T1000 (cell line): ENCODE measurements at places on chromosomes 13 and 19.

- no peak for DNase-seq
Observed at GRCh38 chr13:75073786-75074185, 408.2 kb downstream of the TBC1D4 start.

DNA sequence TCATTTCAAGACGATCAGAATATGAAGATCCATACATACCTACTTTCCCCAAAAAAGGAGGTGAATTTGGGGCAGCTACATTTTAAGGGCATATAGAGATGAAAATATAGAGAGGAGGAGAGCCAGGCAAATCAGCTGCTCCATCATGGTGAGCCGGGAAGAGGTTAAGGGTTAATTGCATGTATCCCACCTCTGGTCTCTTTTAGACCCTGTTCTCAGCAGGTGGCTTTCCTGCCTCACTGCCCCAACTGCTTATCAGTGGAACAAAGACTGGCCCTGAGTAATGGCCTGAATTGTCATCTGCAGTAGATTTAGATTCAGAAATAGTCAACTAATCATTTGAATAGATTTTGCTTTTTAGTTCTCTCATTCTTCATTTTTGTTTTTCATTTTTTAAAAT is 206.6 kb downstream of the SPRY2 start:
- DNase-seq: no peak

DNA sequence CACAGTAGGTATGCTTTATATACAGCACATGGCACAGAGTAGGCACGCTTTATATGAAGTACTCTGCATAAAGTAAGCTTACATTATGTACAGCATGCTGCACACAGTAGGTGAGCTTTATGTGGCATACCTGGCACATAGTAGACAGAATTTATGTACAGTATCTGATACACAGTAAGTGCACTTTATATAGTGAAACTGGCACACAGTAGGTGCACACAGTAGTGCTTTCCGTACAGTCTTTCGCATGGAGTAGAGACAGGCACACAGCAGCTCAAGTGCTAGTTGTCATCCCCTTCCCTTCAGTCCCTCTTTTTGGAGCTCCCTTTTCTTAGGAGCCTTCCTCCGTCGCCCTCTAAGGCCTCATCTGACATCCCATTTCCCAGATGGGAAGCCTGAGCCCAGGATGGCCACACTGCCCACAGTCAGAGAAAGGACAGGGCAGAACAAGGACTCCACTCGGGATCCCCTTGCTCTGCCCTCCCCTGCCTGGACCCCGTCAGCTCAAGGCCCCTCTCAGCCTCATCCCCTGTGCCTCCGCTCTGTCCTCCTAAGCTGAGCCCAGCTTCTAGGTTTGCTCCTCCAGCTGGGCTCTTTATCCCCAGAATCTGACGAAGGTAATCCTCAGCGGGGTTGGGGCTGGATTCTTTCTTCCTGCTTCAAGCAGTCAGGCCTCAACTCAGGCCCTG is 852 bp upstream of the CYP4F12 start:
- DNase-seq: no peak

- DNase-seq: no peak
Observed at GRCh38 chr19:6738787-6739389, 592 bp upstream of the TRIP10 start.

- DNase-seq: no peak
Observed at GRCh38 chr19:5621945-5622464, 571 bp downstream of the SAFB2 start.

GRCh38 chr13:52868190-52868589 is 19.8 kb upstream of the PCDH8 start:
- DNase-seq: no peak

DNA sequence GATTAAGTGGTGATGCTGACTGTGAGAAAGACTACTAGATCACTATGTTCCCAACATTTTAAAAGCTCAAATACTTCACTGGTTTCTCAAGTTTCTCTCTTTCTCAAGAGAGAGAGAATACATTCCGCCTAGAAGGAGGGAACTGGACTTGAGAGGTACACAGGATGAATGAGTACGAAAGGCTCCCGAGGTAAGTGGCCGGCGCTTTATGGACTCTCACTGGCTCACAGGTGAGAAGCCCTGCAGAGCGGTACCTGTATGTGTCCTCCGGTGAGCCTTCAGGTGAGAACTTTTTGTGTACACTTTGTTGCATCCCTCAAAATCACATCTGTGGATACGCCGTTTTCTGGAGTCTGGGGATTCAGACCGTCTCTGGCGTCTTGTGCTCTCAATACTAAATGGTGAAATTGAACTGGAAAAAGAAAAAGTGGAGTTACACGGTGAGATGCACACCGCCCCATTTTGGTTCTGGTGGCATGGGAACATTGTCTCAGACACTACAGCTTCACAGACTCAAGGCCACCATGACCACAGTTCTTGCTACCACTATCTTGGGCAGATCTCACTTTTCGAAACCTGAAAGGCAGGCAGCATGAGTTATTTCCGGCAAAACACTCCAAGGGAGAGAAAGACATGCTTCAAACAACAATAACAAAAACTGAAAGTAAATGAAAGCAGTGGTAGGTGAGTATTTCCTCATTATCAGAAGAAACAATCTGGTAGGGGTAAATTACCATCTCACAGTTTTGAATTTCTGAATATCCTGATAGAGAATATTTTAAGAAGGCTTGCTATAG is 418.9 kb downstream of the KLF12 start:
- no peak for DNase-seq

DNA sequence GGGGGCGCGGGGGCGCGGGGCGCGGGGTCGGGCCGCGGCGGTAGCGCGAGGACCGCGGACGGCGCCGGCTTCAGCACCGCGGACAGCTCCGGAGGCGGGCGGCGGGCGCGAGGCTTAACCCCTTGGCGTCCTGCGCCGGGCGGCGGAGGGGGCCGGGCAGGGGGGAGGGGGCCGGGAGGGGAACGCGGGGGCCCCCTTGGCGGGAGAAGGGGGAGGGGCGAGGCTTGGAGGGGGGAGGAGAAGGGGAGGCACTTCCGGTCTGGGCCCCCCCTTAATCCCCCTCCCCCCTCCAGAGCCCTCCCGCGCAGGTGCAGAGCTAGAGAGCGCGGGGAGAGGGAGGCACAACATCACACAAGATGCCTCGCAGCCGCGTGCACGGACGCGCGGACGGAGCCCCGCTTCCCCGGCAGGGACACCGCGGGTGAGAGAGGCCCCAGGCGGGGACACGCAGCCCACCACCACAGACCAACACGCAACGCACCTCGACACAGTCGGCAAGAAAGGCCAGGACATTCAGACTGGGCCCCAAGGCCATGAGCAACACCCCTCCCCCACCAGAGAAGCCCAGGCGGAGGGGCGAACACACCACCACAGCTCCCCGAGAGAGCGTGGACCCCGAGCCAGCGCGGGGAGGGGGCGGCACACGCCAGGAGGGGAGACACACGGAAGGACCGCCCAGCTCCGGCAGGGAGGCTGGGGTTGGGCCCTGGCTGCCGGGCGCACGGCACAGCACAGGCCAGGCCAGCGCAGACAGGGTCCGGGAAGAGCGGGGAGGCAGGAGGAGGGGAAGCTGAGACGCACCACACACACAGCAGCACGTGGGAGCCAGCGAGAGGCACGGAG is 24.1 kb downstream of the SHANK1 start:
- DNase-seq: no peak

DNA sequence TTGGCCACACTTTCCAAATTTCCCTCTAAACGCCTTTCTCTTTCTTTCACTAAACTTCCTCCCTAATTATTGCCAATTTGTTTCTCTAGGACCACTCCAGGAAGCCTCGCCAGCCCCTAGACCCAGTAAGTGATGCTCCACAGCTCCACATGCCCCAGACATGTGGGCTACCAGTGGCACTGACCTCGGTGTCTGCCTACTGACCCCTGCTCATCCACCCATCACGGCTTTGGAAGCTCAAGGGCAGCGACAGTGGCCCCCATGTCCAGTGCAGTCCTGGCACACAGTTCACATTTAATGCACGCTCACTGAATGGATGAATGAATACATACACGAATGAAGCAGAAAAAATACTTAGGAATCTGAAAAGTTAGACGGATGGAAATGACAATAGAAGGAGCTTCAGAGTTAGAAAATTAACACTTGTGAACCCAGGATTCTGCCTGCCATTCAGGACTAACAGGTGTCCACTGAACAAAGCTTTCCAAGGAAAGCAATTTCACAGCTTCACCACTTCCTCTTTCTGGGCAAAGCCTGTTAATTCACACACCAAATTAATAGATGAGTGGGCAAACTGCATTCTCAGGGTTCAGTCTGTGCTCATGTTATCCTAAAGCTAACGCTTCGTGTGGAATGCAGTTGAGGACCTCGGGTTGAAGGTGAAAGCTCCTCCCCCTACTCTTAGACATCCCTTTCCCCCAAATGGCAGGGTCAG is 50.9 kb downstream of the CCDC70 start:
- no peak for DNase-seq

DNA sequence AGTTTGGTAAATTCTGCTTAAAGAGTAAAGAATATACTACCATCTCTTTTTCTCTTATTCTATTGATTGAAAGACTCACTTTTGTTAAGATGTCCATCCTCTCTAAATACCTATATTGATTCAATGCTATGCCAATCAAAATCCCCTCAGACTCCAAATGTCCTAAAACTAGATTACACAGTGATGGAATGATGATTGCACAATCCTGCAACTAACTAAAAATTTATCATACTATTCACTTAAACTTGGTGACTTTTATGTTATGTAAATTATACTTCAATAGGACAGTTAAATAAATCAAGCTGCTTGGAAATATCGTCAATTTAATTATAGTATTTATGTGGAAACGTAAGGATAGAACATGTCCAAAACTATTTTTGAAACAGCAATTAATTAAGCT is 2765.1 kb upstream of the PCDH20 start:
- DNase-seq: no peak

GRCh38 chr13:41326661-41327060 is 15.6 kb downstream of the NAA16 start:
- DNase-seq: no peak

- no peak for DNase-seq
Observed at GRCh38 chr19:15128162-15128770, 21.1 kb downstream of the SYDE1 start.

- no peak for DNase-seq
Observed at GRCh38 chr13:104580931-104581330, 1514.7 kb upstream of the SLC10A2 start.

DNA sequence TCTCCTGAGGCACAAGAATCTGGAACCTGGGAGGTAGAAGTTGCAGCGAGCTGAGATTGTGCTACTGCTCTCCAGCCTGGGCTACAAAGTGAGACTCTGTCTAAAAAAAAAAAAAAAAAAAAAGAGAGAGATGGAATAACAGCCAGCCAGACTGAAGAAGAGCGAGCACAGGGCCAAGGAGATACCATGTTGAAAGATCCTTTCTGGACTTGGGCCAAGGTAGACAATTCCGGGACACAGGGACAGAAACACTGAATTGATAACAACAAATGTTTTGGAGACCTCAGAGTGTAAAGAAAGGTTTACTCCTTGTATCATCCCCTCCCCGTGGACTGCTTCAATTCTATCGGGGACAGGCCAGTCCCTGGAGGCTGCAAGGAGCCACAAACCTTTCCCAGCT is 4.6 kb downstream of the LPAR2 start:
- no peak for DNase-seq

DNA sequence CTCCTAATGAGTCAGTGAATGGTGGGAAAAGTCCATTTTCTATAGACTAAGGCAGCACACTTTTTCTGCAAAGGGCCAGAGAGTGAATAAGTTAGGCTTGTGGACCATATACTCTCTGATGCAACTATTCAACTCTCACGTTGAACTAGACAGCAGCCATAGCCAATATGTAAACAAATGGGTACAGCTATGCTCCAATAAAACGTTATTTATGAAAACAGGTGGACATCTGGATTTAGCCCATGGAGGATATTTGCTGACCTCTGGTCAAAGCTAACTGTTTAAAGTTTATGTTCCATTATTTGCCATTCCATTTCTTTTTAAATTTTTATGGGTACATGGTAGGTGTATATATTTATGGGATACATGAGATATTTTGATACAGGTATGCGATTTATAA is 4.7 kb upstream of the CCDC169 start:
- DNase-seq: no peak

GRCh38 chr13:74977498-74977897 is 504.5 kb downstream of the TBC1D4 start:
- no peak for DNase-seq

GRCh38 chr19:10510301-10510802 is 6.9 kb downstream of the S1PR5 start:
- no peak for DNase-seq

- DNase-seq: no peak
Observed at GRCh38 chr13:29379865-29380264, 215.6 kb downstream of the SLC7A1 start.

DNA sequence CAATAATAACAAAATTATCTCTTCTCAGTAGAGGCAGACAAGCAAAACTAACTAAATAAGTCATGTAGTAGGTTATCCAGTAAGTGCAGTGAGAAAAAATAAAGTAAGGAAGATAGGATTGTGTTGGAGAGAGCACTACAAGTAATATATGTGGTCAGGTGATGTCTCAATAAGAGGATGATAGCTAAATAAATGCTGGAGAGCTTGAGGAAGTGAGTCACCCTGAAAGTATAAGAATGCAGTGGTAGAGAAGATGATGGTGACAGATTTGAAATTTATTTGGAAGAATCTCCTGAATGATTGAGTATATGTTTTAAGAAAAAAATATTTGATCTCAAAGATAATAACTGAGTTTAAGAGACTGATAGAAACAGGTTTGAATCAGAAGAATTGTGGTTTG is 152.2 kb upstream of the PRR20A start:
- no peak for DNase-seq

GRCh38 chr13:97005625-97006262 is 11.5 kb upstream of the OXGR1 start:
- no peak for DNase-seq

GRCh38 chr19:52638601-52639000 is 446 bp upstream of the ZNF83 start:
- peak; percentile 50 for DNase-seq

DNA sequence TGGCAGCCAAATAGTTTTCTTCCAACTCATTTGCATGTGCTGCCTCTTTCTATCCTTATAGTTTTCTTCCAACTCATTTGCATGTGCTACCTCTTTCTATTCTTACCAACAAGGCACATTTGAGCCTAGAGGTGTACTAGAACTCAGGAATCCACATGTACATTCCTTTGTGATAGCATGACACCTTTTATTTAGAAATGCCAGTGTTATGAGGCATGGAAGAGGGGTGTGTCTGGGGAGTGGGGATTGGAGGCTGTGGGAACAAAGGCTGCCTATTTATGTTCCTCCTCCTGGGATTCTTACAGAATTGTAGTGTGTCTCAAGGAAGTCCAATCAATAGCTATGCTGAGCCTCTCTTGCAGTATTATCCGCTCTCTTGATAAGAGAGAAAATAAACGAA is 966.7 kb downstream of the PCDH17 start:
- DNase-seq: no peak
